ENCODE measurements at places on chromosomes 1 and 21. TPM values are rescaled to one million over a fixed set of nuclear protein-coding genes. Genes with fewer than 3 reads are reported as not detected.

GRCh38 chr21:29499734-29500343 is 201.1 kb downstream of the BACH1 start:
- DNase-seq = no peak

DNA sequence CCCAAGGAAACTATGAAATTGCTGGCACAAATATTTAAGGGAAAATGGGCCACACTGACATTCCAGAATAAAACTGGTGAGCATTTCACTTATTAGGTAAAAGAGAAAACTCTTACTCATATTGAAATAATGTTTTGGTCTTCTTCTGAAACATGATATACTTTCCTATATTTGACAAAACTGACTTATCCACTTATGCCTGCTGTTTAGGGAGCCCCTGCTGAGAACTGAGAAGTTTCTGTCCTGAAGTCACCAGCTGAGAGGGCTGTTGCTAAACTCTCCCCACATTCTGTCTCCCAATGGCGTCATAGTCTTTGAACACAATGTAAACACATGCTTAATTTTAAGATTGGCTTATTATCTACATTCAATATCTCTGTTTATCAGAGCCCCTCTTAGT is 46.8 kb upstream of the ZC3H11B start:
- no peak for DNase-seq

DNA sequence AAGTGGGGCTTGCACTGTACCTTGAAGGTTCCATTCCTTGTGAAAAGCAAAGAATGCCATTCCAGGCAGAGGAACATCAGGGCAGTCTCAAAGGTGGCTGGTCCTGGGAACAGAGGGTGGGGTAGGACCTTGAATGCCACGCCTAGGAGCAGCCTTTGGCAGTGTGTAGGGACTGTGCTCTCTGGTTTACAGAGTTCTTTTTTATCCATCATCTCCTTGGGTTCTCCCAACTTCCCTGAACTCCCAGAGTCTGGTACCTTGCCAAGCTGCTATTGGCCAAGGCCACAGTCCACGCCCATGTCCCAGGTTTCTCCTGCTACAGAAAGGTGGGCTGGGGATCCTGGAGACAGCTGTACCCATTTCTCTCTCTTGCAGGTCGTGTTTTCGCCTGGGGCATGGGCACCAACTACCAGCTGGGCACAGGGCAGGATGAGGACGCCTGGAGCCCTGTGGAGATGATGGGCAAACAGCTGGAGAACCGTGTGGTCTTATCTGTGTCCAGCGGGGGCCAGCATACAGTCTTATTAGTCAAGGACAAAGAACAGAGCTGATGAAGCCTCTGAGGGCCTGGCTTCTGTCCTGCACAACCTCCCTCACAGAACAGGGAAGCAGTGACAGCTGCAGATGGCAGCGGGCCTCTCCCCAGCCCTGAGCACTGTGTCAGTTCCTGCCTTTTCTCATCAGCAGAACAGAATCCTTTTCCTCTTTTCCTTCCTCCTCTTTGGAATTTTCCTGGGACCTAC is 15.3 kb upstream of the TRNAU1AP start:
- DNase-seq = no peak

GRCh38 chr21:41750532-41751151 is 16.2 kb downstream of the RIPK4 start:
- no peak for DNase-seq

DNA sequence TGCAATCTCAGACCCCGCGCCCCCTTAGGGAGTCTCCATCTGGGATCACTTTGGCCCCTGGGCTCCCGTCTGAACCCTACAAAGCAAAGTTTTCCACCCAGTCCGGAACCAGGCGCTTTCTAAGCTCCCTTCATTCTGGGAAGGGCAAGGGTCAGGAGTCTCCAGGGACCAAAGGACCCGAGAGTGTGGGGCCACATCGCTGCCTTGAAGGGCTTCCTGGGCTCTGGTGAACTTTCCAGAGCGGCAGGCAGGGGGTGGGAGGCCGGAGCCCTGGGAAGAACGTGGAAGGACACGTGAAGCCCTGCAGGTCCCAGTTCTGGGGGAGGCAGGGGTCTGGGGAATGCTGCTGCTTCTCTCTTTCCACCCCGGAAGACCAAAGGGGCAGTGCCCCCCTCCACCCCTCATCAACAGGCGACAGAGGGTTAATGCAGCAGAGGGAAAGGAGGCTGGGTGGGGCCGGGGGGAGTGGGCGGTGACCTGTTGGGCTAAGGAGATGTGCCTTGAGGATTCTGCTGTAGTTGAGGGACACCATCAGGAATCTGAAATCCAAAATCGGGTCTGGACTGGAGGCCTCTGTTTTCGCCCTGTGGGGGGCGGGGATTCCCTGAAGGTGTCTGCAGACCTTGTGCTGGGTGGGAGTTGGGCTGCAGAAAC is 734 bp downstream of the CDK18 start:
- no peak for DNase-seq

GRCh38 chr1:113616156-113616555 is 143.1 kb downstream of the PHTF1 start:
- DNase-seq = no peak

DNA sequence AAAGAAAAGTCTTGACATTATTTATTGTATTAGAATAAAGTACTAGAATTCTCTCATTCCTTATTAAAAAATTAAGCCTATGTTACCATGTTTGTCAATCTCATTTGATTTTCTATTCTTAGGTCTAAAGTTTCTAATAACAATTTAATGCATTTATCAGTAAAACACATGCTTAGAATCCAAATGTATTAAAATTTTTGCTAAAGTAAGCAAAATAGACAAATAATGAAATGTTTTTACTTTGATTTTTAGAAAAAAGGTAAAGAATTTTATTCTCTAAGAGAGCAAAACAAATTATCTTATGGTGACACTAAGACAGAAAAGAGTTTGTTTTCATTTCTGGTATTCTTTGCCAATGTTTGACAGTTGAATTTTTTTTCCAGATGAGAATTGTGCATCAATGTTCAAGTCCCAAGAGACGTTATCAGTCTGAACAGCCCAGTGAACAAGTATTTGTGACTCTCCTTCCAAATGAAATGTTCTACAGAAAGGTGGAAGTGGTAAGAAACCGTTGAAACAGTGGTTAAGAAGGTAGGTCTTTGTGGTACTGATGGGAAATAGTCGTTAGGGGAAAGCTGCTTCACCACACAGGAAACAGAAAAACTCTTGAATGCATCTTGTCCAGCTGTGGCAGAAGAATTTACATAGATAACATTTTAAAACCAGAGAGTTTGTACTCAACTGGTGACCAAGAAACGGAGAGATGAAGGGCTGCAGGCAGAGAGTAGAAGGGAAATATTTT is 402.5 kb downstream of the PTPRC start:
- no peak for DNase-seq

DNA sequence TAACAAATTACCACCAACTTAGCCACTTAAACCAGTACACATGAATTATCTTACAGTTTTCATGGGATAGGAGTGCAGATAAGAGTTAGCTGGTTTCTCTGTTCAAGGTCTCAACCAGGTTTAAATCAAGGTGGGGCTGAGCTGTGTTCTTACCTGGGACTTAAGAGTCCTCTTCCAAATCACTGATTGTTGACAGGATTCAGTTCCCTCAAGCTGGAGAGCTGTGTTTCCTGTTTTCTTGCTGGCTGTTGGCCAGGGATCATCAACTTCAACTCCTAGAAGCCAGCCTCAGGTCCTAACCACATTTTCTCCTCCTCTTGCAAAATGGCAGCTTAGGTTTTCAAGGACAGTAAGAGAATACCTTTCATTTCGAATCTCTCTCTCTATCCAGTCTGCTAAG is 123.8 kb upstream of the CHRM3 start:
- DNase-seq = no peak

GRCh38 chr1:57163325-57163724 is 197.5 kb upstream of the C8B start:
- no peak for DNase-seq

DNA sequence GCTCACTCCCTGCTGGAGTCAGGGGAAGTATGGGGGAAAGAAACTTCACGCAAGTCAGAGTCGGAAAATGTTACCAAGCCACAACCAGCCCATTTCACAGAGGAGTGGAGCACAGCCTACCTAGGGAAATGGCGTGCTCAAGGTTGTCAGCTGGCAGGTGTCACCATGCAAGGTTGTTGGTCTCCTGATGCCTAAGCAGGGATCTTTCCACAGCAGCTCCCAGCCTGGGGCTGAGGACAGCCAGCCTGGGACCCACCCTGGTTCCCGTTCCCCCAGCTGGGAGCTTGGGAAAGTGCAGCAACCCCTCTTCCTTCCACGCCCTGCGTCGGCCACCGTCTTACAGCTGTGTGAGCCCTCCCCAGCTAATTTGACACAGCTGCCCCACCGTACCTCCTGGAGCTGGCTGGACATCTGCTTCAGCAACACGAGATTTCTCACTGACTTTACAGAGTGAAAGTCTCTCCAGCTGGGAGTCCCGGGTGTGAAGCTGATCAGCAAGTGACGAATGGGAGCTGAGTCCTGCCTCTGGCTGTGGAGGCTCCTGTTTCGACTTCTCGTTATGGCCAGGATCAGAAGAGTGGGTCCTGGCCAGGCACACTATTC is 224.6 kb upstream of the RAB4A start:
- DNase-seq = no peak

GRCh38 chr1:1351511-1352427 is 2.6 kb upstream of the DVL1 start:
- DNase-seq = peak; percentile 78

- DNase-seq = peak; percentile 31
Observed at GRCh38 chr1:197924516-197925123, 7.4 kb downstream of the LHX9 start.

DNA sequence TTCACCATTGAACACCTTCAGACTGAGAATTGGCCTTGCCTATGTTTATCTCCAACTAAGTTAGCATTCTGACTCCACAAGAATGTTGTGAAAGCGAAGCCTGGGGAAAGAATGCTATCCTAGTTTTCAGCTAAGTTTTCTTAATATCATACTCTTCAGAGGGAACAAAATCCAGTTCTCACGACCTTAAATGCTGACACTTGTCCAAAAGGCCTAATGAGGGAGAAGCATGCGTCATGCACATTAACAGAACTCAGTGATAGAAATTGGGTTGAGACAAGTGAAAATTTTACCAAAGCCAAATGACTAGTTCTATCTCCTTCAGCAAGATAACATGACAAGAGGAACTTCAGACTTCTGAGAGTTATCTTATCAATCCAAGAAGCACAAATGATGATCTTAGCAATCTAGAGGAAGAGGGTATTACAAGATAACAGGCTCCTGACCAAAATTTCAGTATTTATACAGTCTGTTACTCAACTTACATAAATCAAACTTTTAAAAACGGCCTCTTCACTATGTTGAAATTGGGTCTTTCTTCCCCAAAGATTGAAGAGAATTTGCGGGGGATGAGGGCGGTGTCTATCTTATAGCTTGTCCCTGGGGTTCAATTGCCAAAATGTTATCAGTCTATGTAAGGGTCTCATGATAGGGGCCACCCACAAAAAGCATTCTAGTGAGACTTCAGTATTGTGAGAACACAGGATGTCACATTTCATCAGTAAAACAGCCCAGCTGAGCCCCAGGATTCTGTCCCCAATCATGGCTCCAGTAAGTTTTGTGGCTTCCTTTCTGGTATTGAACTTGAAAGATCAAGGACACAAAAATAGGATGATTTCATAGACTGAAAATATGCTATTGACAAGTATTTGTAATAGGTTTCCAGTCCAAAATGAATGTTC is 26.5 kb upstream of the SLC45A3 start:
- DNase-seq = peak; percentile 32

GRCh38 chr21:44259082-44259705 is 2.5 kb downstream of the DNMT3L start:
- no peak for DNase-seq

DNA sequence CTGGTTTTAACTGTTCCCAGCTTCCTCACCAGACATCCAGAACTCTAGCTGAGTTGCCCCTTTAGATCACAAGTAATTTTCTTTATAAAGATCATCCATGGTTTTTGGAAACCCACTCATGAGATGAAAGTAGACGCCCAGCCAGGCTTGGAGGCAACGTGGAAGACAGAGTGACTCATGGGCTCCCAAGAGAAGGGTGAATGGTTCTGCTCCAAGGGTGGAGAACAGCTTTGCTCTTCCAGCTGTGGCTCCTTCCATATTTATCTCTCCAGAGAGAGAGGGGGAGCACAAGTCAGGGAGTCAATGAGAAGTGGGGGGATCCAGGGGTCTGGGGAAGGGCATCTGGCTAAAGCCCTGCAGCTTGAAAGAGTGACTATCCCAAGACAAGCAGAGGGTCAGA is 13.8 kb downstream of the FAM78B start:
- no peak for DNase-seq

- DNase-seq = no peak
Observed at GRCh38 chr1:18856435-18856834, 3.0 kb downstream of the TAS1R2 start.

DNA sequence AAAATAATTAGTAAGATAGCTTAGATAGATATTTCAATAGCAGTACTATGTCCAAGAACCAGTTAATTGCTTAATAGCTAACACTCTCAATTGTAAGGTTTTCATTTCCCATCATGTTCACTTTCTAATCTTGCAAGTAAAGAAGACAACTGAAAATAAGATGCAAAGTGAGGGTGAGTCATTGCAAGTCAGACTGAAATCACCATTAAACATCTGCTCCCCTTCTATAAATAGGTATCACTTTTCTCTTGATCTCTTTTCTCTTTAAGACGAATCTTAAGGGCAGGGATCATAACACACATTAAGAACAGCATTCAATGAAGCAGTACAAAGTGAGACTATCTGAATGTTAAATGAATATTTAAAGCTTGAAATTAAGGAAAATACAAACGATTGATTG is 40.4 kb downstream of the UBR4 start:
- no peak for DNase-seq

DNA sequence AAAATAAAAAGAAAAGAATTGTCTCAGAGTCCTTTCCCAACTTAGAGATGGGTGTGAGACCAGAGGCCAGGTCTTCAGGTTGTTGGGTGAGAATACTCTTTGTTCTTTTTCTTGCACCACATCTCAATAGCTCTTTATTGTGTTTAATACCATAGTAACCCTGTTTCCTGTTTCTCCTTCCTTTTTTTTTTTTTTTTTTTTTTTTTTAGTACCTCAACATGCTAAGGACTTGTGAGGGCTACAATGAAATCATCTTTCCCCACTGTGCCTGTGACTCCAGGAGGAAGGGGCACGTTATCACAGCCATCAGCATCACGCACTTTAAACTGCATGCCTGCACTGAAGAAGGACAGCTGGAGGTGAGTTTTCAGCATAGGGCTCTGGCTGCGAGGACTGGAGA is 24.4 kb downstream of the CELF3 start:
- DNase-seq = no peak

The AMY1C gene
- not detected for total RNA-seq

The LAMB3 gene
- under 0.01 TPM for total RNA-seq

The SPRR2E gene
- total RNA-seq = not detected

The OLFML3 gene
- total RNA-seq = 98.8 TPM

The APOBEC4 gene
- total RNA-seq = not detected

The LIPI gene
- total RNA-seq = not detected

The NCMAP gene
- not detected for total RNA-seq
